Fibroblast of skin of left biceps (primary cell): ENCODE measurements at places on chromosomes 4 and X.

DNA sequence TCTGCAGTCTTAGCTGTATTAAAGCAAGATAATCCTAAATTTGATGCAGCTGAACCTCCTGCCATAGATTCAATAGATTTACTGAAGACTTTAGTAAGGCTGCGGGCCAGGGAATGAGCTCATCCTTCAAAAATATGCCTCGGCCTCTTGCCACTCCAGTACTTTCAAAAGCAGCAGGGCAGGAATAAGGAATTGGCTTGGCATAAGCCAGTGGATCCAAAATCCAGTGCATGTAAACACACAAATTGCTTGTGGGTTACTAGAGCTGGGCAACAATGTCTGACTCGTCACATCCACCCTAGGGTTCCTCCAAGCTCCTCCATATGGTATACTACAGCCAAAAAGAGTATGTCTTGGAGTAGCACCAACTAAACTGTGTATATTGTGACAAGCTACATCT is 165.0 kb downstream of the AMELX start:
- no peak for DNase-seq

- no peak for DNase-seq
Observed at GRCh38 chrX:40168480-40169011, 70.8 kb upstream of the BCOR start.

GRCh38 chr4:120155287-120155686 is 88.6 kb upstream of the MAD2L1 start:
- no peak for DNase-seq

DNA sequence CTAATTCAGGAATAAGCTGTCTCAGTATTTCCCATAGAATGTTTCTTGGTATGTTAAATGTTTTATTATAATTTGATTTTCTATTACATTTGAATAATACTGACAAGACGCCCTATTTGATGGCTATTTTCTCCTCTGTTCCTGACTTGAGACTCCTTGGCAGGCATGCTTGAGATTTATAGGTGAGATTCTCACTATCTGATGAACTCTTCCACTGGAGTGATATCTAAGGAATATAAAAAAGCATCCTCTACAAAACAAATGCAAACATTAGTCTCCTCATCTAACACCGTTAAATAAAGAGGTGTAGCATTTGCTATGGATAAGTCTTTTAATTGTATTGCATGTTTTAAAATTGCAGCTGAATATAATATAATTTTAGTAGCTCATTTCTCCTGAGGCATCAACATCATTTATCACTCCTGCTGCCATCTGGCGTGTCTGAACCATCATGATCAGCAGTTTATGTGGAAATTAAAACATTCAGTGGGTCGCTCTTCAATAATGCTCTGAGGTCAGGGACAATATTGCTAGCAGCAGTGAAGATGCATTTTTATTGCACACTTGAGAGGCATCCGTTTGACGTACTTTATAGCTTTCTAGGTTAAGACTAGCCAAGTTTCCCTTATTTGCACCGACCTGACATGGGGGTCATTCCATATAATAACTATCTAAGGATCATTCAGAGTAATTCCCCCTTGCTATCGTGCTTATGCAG is 210.4 kb upstream of the GALNTL6 start:
- no peak for DNase-seq

DNA sequence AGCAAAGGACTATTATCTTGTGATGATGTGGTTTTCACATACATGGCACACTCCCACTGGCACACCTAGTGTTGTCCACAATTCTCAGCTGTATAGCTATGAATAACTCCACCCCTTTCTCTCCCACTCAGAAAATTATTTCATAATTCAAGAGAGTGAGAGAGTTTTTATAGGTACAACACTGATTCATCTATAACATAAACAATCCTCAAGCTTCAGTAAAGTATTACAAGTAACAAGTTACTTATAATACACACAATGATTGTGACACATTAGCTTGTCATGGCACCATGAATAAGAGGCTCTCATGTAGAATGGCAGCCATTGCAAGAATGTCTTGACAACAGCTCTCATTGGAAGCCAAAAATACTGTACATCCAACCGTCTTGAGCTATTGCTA is 43.9 kb downstream of the RAB40A start:
- no peak for DNase-seq

GRCh38 chr4:7607156-7607910 is 172.6 kb upstream of the PSAPL1 start:
- DNase-seq: peak; percentile 38

- no peak for DNase-seq
Observed at GRCh38 chr4:7771541-7772507, 167.8 kb downstream of the AFAP1 start.

- DNase-seq: no peak
Observed at GRCh38 chrX:155577682-155578081, 35.1 kb downstream of the TMLHE start.

DNA sequence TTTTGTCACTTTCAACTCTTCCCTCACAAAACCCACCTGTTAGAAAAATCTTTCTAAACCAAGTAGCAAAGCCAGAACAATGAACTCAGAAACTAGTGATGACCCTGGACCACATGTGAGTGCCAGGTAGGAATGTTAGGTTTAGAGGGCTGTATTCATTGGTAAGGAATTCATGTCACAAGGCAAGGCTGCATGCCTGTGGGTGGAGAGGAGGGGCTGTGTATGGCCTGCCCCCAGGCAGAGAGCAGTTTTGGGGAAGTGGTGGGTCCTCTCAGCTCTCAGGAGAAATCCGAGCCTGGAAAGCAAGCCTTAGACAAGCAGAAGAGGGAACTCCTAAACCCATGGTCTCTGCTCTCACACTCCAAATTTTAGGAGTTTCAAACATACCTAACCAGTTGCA is 2.4 kb downstream of the RNF175 start:
- DNase-seq: no peak

DNA sequence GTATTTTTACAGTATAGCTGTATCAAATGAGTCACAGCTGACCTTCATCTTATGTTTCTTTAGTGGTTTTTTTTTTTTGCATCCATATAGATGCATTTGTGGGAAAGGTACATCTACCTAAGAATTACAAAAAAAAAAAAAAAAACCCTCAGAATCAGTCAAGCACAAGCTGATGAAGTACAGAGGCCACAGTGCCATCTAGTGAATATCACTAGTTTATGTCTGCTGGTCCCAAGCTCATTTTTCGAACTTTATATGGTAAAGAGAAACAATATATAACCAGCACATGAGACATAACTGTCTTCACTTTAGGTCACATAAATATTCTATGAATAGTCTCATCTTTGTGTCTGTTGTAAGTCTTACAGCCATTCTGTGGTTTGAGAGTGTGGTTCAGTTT is 220.1 kb downstream of the DLG3 start:
- no peak for DNase-seq

DNA sequence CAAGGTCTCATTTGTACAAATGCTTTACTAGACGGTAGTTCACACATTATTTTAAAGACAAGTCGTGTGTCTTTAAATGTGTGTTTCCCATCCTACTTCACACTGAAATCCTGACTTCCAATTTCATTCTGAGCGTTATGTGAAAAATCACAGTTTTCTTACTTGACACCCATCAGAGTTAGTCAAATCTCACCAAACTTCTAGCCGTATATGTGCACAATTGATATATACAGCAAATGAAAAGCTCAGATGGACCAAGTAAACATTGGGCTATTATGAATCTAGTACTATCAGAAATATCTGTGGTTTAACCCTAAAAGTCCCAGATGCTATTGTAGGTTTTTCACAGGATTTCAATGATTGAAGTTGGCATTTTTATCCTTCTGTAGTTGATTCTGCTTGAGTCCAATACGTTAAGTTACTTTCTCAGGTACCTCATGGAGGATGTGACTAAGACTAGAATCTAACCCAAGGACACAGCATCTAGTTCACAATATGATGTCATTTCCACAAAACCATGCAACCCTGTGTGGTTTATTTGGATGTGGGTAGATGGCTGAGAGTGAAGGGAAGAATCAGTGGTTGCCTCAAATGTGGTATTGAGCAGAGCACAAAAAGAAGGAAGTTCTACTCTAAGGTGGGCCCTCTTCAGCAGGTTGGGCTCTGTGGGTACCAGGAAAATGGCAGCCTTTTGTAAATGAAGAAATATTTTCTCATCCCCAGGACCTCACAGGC is 22.1 kb upstream of the TRIM60 start:
- DNase-seq: no peak

DNA sequence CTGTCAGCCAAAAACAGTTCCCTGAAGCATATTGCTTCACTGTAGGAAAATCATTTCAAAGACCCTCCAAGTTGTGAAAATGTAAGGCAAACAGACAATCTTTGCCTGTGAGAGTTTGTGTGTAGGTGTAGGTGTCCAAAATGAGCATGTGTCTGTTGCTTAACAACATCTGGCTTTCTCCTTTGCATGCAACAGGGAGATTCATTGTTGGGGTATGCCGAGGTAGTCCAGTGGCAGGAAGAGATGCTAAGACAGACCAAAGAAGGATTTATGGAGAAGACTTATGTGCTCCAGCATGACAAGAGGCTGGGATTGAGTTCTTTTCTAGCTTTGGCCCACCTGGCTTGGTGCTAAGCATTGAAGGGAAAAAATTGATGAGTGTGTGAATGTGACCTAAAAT is 29.8 kb upstream of the SMAD1 start:
- DNase-seq: no peak

GRCh38 chr4:41213625-41214135 is 662 bp downstream of the APBB2 start:
- no peak for DNase-seq

- peak; percentile 30 for DNase-seq
Observed at GRCh38 chr4:6986072-6986780, 56.9 kb upstream of the TADA2B start.

GRCh38 chrX:9362363-9362928 is 102.4 kb upstream of the TBL1X start:
- no peak for DNase-seq

- no peak for DNase-seq
Observed at GRCh38 chr4:111501946-111502345, 643.3 kb upstream of the FAM241A start.

DNA sequence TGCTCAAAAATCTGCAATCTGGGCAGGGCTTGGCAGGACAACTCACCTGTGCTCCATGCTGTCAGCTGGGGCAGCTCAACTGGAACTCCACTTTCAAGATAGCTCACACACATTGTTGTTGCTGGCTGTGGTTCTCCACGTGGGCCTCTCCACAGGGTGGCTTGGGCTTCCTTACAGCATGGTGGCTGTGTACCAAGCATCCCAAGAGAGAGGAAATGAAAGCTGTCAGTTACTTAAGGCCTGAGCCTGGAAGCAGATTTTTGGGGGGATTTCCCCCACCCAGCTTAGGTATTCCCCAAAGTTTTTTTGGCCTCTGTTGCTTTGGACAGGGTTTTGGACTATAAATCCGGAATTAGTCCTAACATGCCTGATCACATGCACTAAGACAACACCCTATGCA is 81.0 kb downstream of the BCOR start:
- DNase-seq: no peak

GRCh38 chrX:36102425-36102824 is 182.9 kb downstream of the CFAP47 start:
- no peak for DNase-seq

- no peak for DNase-seq
Observed at GRCh38 chr4:129364747-129365452, 268.9 kb downstream of the C4orf33 start.

- DNase-seq: peak; percentile 21
Observed at GRCh38 chr4:26410385-26411293, 79.6 kb downstream of the CCKAR start.

- DNase-seq: no peak
Observed at GRCh38 chrX:36856849-36857248, 151.3 kb upstream of the FAM47C start.

DNA sequence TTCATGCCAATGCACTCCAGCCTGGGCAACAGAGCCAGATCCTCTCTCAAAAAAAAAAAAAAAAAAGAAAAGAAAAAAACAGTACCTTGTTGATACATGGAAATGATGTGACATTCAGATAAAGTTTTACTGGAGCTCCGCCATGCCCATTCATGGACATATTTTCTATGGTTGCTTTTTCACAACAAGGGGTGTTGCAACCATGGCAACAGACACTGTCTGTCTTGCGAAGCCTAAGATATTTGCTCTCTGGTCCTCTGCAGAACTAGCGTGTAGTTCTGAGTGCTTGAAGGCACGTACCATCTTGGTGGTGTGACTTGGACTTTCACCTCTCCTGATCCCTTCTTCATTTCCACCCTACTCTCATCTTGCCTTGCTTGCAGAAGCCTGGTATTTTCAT is 53.2 kb downstream of the TBL1X start:
- no peak for DNase-seq

DNA sequence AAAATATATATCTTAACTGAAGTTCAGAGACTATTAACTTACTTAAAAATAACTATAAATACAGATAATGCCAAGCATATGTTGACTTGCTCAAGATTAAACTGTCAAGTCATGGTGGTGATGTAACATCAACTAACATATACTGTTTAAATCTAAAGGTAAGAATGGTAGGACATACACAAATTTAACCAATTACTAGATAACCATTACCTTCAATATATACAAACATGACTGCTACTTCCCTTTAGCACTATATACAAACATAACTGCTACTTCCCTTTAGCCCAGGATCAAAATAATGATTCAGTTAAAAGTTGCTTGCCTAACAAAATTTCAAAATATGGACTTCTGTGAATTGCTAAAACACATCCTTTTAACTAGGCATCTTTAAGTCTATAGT is 14.9 kb downstream of the HNRNPD start:
- DNase-seq: no peak

GRCh38 chrX:25002661-25003020 is 13.1 kb downstream of the ARX start:
- no peak for DNase-seq

- DNase-seq: no peak
Observed at GRCh38 chr4:44646151-44646550, 5.3 kb downstream of the YIPF7 start.

DNA sequence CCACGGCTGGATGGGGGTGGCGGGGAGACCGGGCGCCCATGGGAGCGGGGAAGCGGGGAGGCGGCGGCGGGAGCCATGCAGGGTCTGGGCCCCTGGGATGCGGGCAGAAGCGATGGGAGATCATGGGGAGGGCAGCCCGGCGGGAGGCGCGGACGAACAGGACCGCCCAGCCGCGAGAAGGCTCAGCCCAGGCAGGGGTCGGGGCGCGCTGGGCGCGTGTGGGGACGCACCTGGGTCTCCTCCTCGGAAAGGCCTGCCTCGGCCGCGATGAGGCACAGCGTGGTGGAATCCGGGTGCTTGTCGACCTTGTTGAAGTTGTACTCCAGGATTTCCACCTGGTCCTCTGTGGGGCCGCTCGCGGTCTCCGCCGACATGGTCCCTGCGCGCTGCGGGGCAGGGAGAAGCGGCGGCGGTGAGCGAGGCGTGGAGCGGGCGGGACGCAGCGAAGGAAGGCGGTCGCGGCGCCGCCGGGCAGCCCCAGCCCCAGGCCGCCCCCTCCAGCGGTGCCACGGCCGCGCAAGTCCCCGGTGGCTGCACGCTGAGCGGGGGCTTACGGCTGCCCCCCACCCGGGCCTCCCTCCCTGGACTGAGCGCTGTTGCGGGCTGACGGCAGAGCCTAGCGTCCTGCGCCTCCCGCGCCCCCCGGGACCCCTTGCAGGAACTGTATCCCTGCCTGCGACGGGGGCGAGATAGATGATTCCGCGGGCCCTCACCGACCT is 25.3 kb downstream of the HOPX start:
- DNase-seq: no peak

GRCh38 chrX:56975611-56976010 is 19.7 kb downstream of the SPIN3 start:
- DNase-seq: no peak
